Body of pancreas (tissue), 4 donors: ENCODE measurements at places on chromosomes 3 and 15.

DNA sequence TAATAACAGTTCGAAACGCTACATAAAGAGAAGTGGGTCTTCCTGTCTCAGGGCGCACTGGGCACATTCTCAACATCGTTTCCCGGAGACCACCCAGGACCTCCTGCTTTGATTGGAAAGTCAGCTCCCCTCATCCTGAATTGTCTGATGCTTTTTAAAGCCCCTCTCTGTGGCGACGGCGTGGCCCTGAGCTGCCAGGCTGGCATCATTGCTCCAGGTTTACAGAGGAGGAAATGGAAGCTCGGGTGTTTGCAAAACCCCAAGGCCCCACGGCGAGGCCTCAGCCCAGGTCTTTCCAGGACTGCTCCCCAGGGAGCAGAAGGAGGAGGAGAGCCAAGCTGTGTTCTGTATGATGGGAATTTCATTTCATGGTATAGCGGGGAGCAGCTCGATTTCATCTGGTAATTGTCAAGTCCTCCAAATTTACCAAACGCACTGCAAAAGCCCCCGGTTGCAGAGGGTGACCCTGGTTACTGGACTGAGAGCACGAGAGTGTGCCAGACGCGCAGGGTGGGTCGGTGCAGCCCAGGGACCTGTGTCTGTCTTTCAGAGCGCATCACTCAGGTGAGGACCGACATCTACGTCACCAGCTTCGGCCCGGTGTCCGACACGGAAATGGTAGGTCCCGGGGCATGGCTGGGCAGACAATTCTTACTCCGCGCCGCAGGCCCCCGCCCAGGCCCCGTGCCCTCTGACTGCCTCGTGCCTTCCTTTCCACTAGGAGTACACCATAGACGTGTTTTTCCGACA lies 15.9 kb downstream of the GABRA5 start:
- no peak overlapping the region for H3K4me3 ChIP-seq
- no peak for DNase-seq
- H3K36me3 ChIP-seq = no peaks in the 10 kb centered on the region
- H3K4me1 ChIP-seq = no peaks in the 10 kb centered on the region

DNA sequence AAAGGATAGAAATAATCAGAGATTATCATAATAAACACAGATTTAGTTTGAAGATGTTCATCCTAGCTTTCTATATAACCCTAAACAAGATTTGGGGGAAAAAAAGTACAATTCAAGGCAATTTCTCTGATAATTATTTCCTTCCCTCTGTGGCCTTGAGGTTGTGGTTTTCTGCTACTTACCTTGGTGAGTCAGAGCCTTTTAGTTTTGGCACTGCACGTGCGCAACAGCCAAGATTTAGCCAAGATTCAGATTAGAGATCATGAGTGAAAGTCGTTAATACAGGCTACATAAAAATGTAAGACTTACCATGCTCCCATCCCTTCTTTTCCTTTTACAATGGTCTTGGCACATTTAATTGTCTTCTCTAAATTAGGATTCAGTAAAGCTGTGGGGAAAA lies 6.7 kb downstream of the LYZL4 start:
- H3K4me3 ChIP-seq = no peak overlapping the region
- no peaks in the 10 kb centered on the region for H3K36me3 ChIP-seq
- no peaks in the 10 kb centered on the region for H3K27me3 ChIP-seq
- H3K27ac ChIP-seq = no peak overlapping the region
- H3K4me1 ChIP-seq = no peaks in the 10 kb centered on the region

DNA sequence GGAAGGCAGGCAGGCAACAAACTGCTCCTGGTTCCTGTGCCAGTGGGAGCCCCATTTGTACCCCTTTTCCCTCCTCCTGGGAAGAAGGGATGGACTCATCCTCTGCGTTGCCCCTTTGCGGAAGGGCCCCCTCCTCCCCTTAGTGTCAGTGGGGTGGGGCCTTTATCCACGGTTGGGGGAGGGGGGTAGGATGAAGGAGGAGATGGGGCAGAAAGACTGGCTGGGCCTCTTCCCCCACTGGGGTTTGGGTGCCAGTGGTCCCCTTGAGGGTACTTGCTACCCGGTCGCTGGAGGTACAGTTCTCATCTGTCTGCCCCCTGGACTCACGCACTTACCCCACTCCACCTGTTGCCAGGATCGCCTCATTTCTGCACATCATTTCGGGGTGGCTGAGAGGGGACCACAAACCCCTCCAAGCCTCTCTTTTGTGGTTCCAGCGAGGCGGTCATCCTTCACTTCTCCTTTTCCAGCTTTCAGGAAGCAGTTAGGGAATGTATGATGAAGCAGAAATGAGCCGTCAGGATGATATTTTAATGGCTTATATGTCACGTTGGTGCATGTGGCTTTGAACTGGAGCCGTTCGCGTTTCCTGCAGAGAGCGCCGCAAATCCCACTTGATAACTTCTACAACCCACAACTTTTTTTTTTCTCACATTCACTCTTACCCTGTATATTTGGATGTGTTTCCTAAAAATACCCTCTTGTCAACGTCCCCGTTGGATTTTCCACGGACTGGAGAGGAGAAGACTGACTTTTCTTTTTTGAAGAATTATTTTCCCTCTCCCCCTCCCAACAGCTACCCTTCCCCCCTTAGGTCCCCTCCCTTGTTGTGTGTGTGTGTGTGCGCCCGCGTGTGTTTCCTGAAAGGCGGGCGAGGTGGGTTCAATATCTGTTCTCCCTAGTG lies at the start of gene ZIC4:
Gene ZIC4, minus strand, starts transcription at position 516 of the 904 bp plus-strand sequence. CDS start 3,746 bp downstream, outside the sequence.
- no peaks in the 10 kb centered on the region for H3K36me3 ChIP-seq
- H3K4me3 ChIP-seq = no peak within 1 kb of the TSS
- DNase-seq = no peak
- H3K27ac ChIP-seq = no peak within 1 kb of the TSS
- H3K4me1 ChIP-seq = peaks cover 21% of the 10 kb centered on the region

DNA sequence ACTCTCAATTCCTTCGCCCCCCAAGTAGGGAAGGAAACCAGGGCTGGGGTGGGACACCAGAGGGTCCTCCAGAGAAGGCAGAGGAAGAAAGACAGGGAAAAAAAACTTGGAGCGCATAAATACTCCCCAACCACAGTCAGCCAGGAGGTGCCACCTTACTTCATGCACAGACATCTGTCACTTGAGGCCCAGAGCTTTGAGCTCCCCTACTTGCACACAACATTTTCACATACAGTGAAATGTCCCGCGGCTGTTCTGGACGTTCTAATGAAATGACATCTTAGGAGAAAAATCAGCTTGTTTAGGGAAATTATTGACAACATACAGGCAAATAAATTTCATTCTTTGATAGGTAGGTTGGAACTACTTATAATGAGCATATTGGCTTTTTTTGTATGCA lies 113.0 kb downstream of the LIPC start:
- no peak overlapping the region for H3K27ac ChIP-seq
- H3K27me3 ChIP-seq = no peaks in the 10 kb centered on the region
- peaks cover 14% of the 10 kb centered on the region for H3K4me1 ChIP-seq
- no peak for DNase-seq

GRCh38 chr3:160403796-160404470 lies 4.5 kb downstream of the SMC4 start:
- peaks cover 8% of the 10 kb centered on the region for H3K4me1 ChIP-seq
- DNase-seq = no peak
- H3K36me3 ChIP-seq = peaks cover 2% of the 10 kb centered on the region
- H3K4me3 ChIP-seq = no peak overlapping the region
